ENCODE measurements at places on chromosomes 5 and 9.

- DNase-seq, result no peak
Observed at GRCh38 chr5:133950821-133951612, 17.4 kb downstream of the C5orf15 start.

- no peak for DNase-seq
Observed at GRCh38 chr5:40962207-40962955, 53.1 kb downstream of the C7 start.

- DNase-seq, result no peak
Observed at GRCh38 chr9:99259231-99259918, 37.3 kb downstream of the SEC61B start.

DNA sequence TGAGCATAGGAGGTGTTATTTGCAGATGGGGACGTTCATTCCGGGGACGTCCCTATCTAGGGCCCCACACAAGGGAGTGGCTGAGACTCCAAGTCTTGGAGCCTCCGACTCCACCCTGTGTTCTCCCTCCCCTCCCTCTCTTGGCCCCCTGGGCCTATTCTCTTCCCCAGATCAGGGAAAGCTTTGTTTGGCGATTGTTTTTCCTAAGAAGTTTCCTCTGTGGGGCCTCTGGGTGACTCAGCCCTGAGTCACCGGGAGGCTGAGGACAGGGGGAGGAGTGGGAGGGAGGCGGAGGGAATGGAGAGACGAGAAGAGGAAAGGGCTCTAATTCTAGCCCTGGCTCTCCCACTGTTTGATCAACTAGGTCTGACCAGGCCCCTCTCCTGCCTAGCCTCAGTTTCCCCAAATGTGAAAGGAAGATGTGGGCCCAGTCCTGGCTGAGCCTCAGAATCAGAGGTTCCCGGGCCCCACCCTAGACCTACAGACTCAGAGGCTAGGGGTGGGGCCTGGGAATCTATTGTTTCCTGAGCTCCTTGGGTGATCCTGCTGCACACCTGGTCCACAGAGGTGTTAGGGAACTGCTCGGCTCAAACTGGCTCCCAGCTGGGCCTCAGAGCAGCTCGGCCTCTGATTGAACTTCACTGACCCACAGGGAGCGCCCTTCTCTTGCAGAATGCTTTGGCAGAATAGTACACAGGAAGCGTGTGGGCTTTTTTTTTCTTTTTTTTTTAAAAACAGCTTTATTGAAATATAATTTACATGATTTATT is 19.2 kb downstream of the GSN start:
- DNase-seq, result peak; percentile 36

DNA sequence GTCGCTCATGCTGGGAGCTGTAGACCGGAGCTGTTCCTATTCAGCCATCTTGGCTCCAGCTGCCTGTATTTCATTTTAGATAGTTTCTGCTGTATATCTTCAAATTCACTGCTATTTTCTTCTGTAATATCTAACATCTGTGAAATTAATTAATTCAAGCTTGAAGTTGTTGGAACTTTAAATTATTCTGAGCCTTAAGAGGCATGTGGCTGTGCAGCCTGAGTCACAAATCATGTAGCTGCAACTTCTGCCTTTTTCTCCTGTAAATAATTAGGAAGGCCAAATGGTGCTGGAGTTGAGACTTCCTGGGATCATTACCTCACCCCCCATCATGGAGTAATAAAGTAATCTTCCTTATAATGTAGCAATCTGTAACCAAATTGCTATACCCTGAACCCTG is 183.3 kb upstream of the PCSK5 start:
- no peak for DNase-seq

GRCh38 chr5:17150531-17150930 is 66.9 kb upstream of the BASP1 start:
- DNase-seq, result no peak

DNA sequence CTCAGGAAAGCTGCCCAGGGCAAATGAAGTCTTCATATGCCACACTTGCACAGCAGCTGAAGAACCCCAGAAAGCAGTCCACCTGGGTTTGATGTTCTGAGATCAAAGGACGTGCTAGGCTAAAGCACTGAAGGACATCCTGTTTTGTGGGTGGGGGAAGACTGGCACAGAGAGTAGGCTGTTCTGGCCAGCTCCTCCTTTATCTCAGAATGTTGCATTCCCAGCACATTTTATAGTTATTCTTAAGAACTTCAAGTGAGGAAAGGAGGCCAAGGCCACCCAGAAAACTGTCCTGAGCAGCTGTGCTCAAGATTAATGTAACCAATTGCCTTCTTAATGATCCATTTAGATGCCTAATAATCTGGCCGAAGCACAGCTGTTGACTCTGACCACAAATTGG is 10.9 kb downstream of the SHOC1 start:
- DNase-seq, result no peak

- no peak for DNase-seq
Observed at GRCh38 chr5:35335752-35336151, 105.5 kb upstream of the PRLR start.

DNA sequence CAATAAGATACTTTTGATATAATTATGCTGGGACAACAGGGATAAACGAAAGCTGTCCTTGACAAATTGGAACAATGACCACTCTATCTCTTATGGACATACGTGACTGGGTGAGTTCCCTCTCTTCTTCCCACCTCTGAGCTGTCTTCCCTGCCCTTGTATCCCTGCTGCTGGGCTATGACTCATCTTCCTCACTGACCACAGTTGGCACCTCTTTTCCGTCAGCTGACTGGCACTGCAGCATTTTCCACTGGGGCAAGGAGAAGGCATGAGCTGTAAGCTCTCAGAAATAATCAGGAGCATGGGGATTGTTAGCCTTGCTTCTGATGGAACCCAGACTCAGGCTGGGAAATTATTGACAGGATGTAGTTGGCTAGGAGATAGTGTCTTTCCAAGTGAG is 48.7 kb downstream of the PCSK1 start:
- DNase-seq, result no peak

- DNase-seq, result no peak
Observed at GRCh38 chr5:132190161-132190817, 37.4 kb downstream of the P4HA2 start.

DNA sequence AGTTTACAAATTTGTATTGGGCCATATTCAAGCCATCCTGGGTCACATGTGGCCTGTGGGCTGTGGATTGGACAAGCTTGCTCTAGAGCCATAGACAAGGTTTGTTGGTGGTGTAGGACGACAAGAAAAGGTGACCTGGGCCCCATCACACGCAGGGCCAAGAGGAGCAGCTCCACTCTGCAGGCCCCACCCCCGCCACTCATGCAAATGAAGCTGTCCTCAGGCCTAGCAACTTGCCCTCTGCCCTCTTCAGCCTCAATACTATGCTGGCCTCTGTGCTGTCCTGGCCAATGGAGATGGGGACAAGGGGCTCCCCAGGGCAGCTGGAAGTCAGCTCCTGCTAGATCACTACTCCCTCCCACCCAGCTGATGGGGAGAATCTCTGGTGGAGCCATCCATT is 55.2 kb upstream of the TMEM252 start:
- DNase-seq, result no peak

GRCh38 chr9:135884328-135885035 is 22.9 kb downstream of the CAMSAP1 start:
- DNase-seq, result no peak

GRCh38 chr5:82720213-82721086 is 356.7 kb downstream of the TMEM167A start:
- DNase-seq, result no peak

DNA sequence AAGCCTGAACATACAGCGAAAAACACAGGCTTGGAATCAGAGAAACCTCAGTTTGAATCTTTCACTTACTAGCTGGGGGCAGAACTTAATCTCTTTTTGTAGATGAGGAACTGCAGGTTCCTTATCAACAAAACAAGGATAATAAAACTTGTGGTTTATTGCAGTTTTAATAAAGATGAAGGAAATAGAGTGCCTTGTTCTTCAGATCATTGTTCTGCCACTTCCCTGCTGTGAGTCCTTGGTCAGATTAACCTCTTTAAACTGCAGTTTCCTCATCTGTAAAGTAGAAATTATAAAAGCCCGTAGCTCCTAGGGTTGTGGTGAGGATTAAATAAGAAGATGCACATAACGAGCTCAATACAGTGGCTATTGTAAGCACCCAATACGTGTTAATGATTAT is 57.4 kb downstream of the FEM1C start:
- DNase-seq, result no peak

DNA sequence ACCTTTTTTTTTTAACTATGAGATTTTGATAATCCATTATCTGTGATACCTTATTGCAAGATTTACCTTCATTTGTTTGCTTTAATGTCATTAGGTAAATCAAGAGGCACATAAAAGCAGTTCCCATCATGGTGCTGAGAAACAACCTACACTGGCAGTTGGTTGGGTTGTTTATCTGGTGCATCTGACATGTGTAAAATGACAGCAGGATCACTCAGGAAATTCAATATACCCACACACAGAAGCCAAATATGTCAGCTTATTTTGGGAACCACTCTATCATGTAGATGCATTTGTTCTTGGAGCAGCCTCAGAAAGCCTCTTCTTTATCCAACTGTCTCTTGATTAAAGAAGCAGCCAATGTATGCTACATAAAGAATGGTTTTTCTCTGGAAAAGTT is 7.8 kb upstream of the CCDC192 start:
- DNase-seq, result no peak

GRCh38 chr5:147554261-147554817 is 44.5 kb upstream of the DPYSL3 start:
- no peak for DNase-seq

- no peak for DNase-seq
Observed at GRCh38 chr5:58185801-58186200, 274.1 kb downstream of the PLK2 start.

- DNase-seq, result no peak
Observed at GRCh38 chr5:17891881-17892280, 257.6 kb downstream of the TAF11L14 start.

- no peak for DNase-seq
Observed at GRCh38 chr9:132069046-132069898, 10.4 kb downstream of the MED27 start.

GRCh38 chr5:40655138-40655537 is 24.6 kb upstream of the PTGER4 start:
- no peak for DNase-seq

DNA sequence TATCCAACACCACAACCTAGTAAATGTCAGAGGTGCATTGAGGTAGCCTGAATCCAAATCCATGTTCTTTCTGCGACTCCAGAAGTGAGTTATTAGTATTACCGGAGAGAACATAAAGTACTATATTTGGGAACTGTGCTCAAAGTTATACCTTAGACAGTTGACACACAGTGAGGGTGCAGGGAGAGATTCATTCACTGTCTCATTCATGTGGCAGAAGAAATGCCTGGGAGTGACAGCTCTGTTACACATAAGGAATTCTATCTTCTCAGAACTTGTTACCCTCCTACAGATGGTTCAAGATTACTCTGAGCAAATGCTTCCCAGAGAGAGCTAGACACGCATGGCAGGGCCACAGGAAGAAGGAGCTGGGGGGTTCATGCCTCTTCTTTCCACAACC is 103.0 kb downstream of the ATP10B start:
- no peak for DNase-seq

- DNase-seq, result no peak
Observed at GRCh38 chr5:90528601-90529193, 687 bp downstream of the LYSMD3 start.

DNA sequence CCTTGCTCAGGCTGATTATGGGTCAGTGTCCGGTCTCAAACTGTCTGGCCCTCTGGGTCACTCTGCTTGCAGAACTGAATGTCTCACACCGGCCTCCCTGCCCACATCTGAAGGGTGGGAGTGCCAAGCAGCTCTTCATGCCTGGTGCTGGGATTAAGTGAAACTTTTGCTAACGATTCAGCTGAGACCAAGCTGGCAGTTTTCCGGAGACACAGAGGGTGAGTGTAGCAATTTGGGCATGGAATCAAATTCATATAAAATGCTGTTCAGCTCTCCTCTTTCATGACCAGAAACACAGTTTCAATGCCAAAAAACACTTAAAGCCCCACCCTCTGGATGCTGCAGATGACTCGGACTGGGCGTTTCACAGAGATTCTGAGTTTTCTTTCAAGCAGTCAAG is 207.5 kb downstream of the NXNL2 start:
- no peak for DNase-seq

- DNase-seq, result no peak
Observed at GRCh38 chr9:114031948-114032840, 45.9 kb downstream of the AMBP start.

DNA sequence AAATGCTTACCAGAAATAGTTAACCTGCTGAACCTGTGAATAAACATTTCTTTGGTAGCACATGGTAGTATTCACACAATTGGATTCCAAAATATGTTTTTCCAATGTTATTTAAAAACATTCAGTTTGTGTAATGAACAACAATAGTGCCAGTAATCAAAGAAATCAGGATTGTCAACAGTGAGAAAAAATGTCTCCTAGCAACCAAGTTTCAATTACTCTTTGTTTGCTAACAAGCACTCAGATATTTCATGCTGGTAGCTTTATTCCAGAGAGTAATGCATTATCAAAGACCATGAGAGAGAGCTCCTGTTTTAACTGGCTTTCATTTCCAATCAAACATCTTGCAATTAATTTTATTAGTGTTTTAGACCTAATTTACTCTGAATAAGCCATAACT is 768.1 kb upstream of the GRAMD2B start:
- DNase-seq, result no peak

DNA sequence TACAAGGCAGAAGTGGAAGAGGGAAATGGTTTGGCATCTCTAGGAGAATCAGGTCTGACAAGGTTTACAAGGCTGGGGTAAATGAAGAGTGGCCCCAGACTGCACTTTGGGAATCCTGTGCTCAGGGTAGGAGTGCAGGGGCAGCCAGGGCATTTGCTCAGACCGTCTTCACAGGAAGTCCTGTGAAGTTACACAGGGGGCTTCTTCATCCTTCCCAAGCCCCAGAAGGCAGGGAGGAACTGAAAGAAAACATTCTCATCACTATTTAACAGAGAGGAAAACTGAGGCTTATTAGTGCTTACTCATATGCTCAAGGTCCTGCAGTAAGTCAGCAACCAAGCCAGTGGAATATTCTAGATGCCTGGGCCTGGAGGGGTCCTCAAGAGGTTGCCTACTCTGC is 80.7 kb downstream of the NRG2 start:
- no peak for DNase-seq

All from neural crest cell (in vitro differentiated cells).